Natural killer cell treated with Interleukin-12 subunit alpha and Interleukin-12 subunit beta and Interleukin-15 and Interleukin-18, amount 100 ng/mL, for 72 hours (primary cell): ENCODE measurements at places on chromosomes 6 and 20. TPM values are rescaled to one million over a fixed set of nuclear protein-coding genes. Genes with fewer than 3 reads are reported as not detected.

GRCh38 chr20:1094751-1095150 is 23.7 kb upstream of the PSMF1 start:
- no peak for DNase-seq

DNA sequence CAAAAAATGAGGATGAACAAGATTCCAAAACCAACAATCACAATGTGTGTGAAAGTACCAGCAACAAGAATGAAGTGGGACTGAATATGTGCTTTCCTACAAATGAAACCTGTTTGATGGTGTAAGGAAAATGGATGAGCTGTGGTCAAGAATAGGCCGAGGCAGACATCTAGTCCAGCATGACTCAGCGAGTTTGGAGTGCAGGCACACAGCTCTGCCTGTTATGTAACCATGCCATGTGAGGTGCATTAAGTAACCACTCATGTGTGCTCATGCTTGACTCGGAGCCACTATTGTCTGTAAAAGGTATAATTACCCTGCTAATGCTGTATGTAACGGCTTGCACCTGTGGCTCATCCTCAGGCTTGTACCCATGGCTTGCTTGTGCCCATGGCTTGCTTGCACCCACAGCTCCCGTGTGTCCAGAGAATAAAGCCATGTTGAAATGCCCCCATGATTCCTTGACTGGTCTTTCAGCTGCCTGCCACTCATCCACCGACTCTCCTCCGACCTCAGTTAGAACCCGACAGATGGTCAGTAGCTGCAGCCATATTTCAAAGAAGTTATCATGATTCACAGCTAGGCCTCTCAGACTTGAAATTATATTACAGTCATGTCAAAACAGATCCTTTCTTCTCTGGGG is 98.7 kb downstream of the BACH2 start:
- no peak for DNase-seq

GRCh38 chr6:27810768-27811450 is 101.3 kb downstream of the OR2B2 start:
- DNase-seq, result no peak

DNA sequence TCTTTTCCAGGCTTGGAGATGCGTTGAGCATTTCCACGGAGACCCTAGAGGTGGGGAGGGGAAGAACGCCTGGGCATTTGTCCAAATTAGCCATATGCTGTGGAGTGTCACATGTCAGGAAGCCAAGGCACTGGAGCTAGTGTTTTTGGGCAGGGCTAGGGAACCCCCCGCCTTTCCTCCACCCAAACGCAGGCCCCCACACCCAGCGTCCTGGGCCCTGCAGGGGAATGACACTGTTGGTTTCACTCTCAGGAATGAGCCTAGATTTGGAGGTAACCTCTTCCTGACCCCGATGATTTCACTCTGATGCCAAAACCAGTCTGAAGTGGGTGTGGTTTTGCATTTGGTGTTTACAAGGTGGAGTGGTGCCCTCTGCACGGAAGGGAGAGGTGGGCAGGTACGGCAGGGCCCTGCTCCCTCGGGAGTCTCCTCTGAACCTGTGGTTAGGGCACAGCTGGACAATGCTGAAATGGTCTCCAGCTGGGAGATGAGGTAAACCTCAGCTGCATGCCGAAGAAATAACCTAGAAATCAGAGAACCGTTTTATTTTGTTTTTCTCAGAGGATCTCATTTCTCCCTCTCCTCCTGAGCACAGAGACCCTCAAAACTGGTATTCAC is 29.5 kb downstream of the MTHFD1L start:
- DNase-seq, result no peak

DNA sequence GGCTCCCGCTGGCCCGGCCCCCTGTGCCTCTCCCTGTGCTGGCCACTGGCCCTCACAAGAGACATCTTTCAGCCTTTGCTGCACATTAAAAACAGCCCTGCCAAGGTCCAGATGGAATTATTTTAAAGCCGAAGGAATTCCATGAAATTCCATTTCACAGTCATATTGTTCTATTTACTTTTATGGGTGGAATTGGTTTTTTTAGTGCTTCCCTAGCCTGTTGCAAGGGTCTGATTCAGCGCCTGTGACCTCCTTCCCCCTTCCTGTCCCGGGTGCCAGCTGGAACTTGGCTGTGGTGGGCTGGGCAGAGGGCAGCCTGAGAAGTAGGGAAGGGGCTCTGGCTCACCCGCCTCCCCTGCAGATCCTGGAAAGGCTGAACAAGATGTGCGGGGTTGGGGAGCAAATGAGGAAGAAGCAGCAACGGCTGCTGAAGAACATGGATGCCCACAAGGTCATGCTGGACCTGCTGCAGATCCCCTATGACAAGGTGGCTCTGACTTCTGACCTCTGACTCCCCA is 34.3 kb downstream of the UQCC2 start:
- DNase-seq, result no peak

GRCh38 chr6:146551545-146551944 is 7.9 kb downstream of the RAB32 start:
- DNase-seq, result no peak

DNA sequence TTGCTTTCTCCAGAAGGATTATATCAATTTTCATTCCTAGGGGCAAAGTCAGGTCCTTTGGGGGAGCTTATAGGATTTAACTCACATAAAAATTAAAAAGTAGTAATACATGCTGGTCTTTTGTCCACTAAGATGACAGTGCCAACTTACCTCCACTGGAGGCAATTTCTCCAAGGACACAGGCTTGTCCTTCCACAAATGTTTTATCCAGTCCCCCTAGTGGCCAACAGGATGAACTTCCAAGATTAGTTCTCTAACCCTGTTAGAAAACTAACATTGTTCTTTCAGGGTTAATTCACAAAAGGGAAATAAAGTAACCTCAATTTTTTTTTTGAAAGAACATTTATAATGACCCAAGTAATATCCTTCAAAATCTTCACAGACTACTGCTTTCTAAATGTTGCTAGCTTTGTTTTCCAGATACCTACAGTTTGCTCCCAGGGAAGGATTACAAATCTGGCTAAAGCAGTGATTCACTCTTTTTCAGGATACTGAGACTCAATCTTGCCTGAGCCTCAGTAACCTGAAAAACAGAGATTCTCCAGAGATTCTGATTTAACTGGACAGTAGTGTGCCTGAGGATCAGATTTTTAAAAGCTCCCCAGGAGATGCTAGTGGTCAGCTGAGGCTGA is 31.7 kb upstream of the UBR2 start:
- DNase-seq, result no peak

DNA sequence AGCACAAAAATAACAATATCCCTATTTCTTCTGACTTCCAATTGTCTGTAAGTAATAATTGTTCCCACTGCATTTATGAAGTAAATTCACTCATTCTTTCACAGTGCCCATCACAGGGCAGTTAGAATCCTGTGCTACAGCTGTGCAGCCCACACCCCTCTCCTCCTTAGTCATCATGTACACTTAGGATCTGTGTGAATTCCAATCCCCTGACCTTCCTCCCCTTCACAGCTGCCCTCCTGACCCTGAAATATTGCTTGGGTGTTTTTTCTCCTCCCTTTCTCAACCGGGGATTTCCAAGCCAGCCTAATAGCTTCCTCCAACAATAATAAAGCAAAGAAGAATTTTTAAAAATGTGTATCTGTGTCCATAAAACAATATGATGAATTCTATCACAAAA is 91.5 kb upstream of the BEND6 start:
- no peak for DNase-seq

ZNF165 gene
- total RNA-seq, result 0.59 TPM

C6orf163 gene
- total RNA-seq, result 4.2 TPM
